ENCODE measurements at places on chromosomes 11 and 22. TPM values are rescaled to one million over a fixed set of nuclear protein-coding genes. Genes with fewer than 3 reads are reported as not detected.

GRCh38 chr11:77020734-77021133, 13.5 kb upstream of the B3GNT6 start:
- no peaks in the 10 kb centered on the region for H3K36me3 ChIP-seq
- H3K4me1 ChIP-seq = no peaks in the 10 kb centered on the region
- H3K27ac ChIP-seq = no peak overlapping the region
- H3K27me3 ChIP-seq = no peaks in the 10 kb centered on the region
- H3K4me3 ChIP-seq = no peak overlapping the region
- no peak for DNase-seq

SCO2 gene
- total RNA-seq = 4.8 TPM

CFAP300 gene
- total RNA-seq = 28.9 TPM

LRRN4CL gene
- total RNA-seq = 5.6 TPM

PATE2 gene
- 1.7 TPM for total RNA-seq

GRCh38 chr11:120625565-120625964, 114.0 kb downstream of the GRIK4 start:
- no peaks in the 10 kb centered on the region for H3K36me3 ChIP-seq
- no peaks in the 10 kb centered on the region for H3K27me3 ChIP-seq
- no peaks in the 10 kb centered on the region for H3K4me1 ChIP-seq
- H3K4me3 ChIP-seq = no peak overlapping the region
- no peak overlapping the region for H3K27ac ChIP-seq
- DNase-seq = no peak

DNA sequence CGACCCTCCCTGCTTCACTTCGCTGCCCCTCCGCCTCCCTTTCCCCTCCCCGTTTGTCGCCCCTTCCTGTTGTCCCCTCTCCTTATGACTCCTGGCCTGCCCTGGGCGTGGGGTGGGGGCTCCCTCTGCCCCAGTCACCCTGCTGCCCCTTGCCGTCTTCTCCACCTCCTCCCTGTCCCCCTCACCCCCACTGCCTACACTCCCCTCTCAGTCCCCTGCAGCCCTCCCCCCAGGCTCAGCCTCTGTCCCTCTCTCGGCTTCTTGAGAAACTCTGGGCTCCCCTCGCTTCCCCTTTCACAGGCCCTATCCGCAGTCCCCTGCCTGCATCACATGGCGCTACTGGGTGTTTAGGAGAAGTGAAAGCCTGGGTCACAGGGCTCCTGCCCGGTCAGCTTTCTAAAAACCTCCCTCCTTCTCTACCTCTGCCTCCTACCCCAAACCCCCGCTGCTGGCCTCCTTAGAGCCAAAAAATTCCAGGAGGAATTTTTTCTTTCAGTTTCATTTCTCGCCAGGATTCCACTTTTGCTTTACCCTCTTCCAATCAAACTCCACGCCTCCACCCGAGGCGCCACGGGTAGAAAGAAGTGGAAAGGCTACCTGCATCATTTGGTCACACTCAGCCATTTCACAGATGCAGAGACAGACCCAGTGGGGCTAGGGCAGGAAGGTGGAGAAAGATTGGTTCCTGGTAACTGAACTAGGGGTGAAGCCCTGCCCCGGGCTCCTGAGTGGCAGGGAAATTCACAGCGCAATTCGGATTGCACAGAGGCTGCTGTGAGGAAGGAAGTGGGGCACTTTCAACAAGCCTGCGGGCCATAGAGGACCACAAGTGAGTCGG, at the start of gene SLC15A3:
SLC15A3 (minus strand) TSS at position 273 of the 838 bp plus-strand sequence. CDS start 625 bp downstream, outside the sequence.
- no peaks in the 10 kb centered on the region for H3K27me3 ChIP-seq
- peak; percentile 67 for DNase-seq
- no peaks in the 10 kb centered on the region for H3K36me3 ChIP-seq
- peak within 1 kb of the TSS; percentile 88 for H3K27ac ChIP-seq

CHEK1 gene
- 11.5 TPM for total RNA-seq

- H3K27me3 ChIP-seq = no peaks in the 10 kb centered on the region
- no peak for DNase-seq
- no peak overlapping the region for H3K27ac ChIP-seq
- no peaks in the 10 kb centered on the region for H3K36me3 ChIP-seq
- no peak overlapping the region for H3K4me3 ChIP-seq
- H3K4me1 ChIP-seq = peaks cover 21% of the 10 kb centered on the region
Measured at GRCh38 chr11:64799623-64800302, 3.3 kb downstream of the MAP4K2 start.

C11orf97 gene
- total RNA-seq = 6.4 TPM

APOL3 gene
- 10.6 TPM for total RNA-seq

RBMXL2 gene
- total RNA-seq = 79.4 TPM

PARVG gene
- total RNA-seq = 14.1 TPM

DNA sequence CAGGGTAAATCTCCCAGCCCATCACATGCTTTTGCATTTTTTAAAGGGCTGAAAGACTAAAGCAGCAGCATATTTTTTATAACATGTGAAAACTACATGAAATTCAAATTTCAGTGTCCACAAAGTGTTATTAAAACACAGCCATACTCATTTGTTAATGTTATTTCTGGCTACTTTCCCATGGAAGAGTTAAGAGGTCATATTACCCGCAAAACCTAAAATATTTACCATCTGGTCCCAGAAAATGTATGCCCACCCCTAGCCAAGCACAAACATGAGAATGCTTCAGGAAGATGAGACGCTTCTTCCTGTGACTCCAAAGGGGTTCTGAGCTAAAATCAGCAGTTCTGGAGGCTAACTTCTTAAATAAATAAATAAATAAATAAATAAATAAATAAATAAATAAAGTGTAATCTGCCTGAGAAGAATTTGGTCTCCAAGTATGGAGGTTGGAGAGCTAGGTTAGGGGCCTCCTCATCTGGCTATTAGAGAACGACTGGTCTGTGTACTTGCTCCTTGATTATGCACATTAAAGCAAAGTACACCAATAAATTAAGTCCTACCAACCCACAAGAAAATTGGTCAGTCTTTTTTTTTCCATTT, 9.7 kb downstream of the IMMP1L start:
- H3K4me3 ChIP-seq = no peak overlapping the region
- no peaks in the 10 kb centered on the region for H3K27me3 ChIP-seq
- DNase-seq = no peak
- no peaks in the 10 kb centered on the region for H3K4me1 ChIP-seq
- no peaks in the 10 kb centered on the region for H3K36me3 ChIP-seq

C22orf15 gene
- 0.68 TPM for total RNA-seq

DNA sequence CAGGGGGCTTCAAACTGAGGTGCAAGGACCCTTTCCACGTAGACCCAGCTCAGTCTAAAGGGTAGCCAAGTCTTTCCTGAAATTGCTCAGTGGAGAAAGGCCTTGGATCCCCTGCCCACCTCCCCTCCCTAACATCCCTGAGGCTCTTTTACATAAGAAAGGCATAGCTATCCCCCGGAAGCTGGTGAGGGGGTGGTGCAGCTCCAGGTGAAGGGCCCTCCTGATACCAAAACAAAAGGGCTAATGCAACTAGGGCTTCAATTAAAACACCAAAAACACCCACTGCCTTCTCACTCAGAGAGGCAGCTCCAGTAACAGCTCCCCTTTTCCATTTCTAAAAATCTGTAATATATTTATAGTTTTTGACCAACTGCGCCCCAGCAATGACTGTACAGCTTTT, 5.8 kb downstream of the SHANK2 start:
- H3K4me3 ChIP-seq = no peak overlapping the region
- no peak for DNase-seq
- H3K27ac ChIP-seq = no peak overlapping the region
- no peaks in the 10 kb centered on the region for H3K27me3 ChIP-seq

- H3K27me3 ChIP-seq = no peaks in the 10 kb centered on the region
- H3K36me3 ChIP-seq = no peaks in the 10 kb centered on the region
- H3K4me3 ChIP-seq = no peak overlapping the region
Measured at GRCh38 chr11:93209466-93209865, 11.7 kb upstream of the SLC36A4 start.

DNA sequence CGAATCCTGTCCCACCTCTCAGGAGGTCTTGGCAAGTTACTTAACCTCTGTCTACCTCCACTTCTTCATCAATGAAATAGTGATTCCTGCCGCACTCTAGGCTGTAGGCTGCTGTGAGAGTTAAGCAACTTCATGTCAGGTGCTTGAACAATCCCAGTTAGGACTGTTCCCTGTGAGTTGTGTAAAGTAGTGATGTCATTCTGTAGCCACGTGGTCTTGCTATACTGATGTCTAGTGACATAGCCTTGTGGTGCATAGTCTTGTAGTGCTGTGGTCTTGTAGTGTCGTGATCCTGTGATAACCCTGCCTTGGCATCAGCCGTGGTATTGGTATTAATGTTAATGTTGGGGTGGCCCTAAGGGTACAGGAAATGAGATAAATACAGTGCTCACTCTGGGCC, 30.3 kb upstream of the PRR5 start:
- H3K36me3 ChIP-seq = no peaks in the 10 kb centered on the region
- H3K27ac ChIP-seq = no peak overlapping the region
- H3K27me3 ChIP-seq = no peaks in the 10 kb centered on the region
- DNase-seq = no peak
- H3K4me3 ChIP-seq = no peak overlapping the region
- peaks cover 3% of the 10 kb centered on the region for H3K4me1 ChIP-seq

NXPE2 gene
- 0.81 TPM for total RNA-seq

MRGPRE gene
- 0.93 TPM for total RNA-seq

OR4C16 gene
- total RNA-seq = not detected

DNA sequence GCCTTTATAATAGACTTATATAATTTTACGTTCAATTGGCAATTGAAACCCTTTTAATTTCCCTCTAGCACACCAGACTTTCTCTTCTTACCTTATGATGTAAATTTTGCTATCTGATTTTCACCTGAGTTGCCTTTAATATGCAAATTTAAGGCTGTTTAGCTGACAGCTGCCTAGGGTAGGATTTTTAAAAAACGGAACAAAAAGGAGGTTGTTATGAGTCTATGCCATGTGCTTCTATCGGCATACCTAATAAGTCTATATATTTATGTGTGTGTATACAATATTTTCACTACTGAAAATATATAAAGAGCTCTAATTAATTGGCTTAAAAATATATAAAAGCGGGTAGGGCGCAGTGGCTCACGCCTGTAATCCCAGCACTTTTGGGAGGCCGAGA, 11.8 kb upstream of the SELENOH start:
- no peaks in the 10 kb centered on the region for H3K27me3 ChIP-seq
- no peak overlapping the region for H3K4me3 ChIP-seq
- H3K27ac ChIP-seq = no peak overlapping the region

- no peaks in the 10 kb centered on the region for H3K36me3 ChIP-seq
- H3K4me1 ChIP-seq = no peaks in the 10 kb centered on the region
- no peaks in the 10 kb centered on the region for H3K27me3 ChIP-seq
- H3K27ac ChIP-seq = no peak overlapping the region
- no peak for DNase-seq
- no peak overlapping the region for H3K4me3 ChIP-seq
Measured at GRCh38 chr22:49574205-49574880, 253.3 kb downstream of the BRD1 start.

- H3K4me3 ChIP-seq = no peak overlapping the region
- peaks cover 31% of the 10 kb centered on the region for H3K4me1 ChIP-seq
- no peaks in the 10 kb centered on the region for H3K27me3 ChIP-seq
- no peak for DNase-seq
- H3K36me3 ChIP-seq = no peaks in the 10 kb centered on the region
- H3K27ac ChIP-seq = peak overlapping the region; percentile 24
Measured at GRCh38 chr11:12100429-12100828, 10.0 kb upstream of the MICAL2 start.

LRRC32 gene
- 9.1 TPM for total RNA-seq

- no peaks in the 10 kb centered on the region for H3K36me3 ChIP-seq
- no peaks in the 10 kb centered on the region for H3K27me3 ChIP-seq
- peaks cover 4% of the 10 kb centered on the region for H3K4me1 ChIP-seq
- DNase-seq = peak; percentile 52
- no peak overlapping the region for H3K27ac ChIP-seq
- H3K4me3 ChIP-seq = no peak overlapping the region
Measured at GRCh38 chr11:11243590-11244469, 109.2 kb downstream of the CSNK2A3 start.

GRCh38 chr11:82462608-82463242, 270.9 kb downstream of the FAM181B start:
- no peaks in the 10 kb centered on the region for H3K36me3 ChIP-seq
- no peaks in the 10 kb centered on the region for H3K27me3 ChIP-seq
- H3K4me1 ChIP-seq = no peaks in the 10 kb centered on the region
- no peak overlapping the region for H3K4me3 ChIP-seq
- no peak overlapping the region for H3K27ac ChIP-seq

EFCAB6 gene
- 41.3 TPM for total RNA-seq
